NCI-H345 (cell line): ENCODE measurements at places on chromosomes 2 and 18.

DNA sequence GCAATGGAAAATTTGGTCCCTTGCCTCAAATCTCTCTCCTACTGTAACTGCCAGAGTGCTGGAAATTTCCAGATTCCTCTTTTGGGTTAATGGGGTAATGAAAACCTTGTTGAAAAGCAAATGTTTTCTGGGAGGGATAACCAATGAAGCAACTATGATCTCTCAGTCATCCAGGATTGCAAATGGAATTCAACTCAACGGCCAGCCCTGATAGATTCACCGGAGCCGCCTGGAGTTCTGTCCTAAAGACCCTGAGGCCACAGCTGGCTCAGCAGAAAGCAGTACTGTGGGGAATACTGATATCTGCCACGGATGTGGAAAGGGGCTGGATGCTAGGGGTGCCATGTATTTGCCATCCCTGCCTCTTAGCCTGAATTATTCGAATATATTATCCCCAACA, 167.8 kb downstream of the NRP2 start:
- no peak for DNase-seq

- no peak for DNase-seq
Observed at GRCh38 chr18:69763002-69763401, 184.7 kb downstream of the CD226 start.

DNA sequence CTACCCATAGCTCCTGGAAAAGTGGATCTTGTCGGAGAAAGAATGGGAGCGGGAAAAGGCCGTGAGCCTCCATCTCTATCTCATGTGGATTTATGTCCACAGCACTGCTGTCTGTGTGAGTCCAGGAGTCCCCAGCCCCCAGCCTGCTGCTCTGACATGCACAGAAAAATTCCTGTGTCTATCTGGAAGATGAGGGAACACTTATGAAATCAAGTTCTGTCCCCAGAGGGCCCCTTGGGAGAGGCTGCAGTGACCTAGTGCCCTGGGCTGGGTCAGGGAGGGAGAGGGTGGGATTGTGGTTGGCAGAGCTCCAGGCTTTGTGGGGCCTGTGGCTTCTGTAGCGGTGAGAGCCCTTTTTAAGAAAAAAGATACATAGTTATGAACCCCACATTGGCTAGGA, 37.6 kb downstream of the HJURP start:
- DNase-seq = no peak

GRCh38 chr18:79828258-79828657, 30.5 kb downstream of the KCNG2 start:
- no peak for DNase-seq

- no peak for DNase-seq
Observed at GRCh38 chr18:56977309-56977708, 169.6 kb upstream of the BOD1L2 start.

- DNase-seq = no peak
Observed at GRCh38 chr2:233643128-233643527, 6.9 kb downstream of the UGT1A10 start.

GRCh38 chr2:67232936-67233335, 164.2 kb upstream of the ETAA1 start:
- no peak for DNase-seq

DNA sequence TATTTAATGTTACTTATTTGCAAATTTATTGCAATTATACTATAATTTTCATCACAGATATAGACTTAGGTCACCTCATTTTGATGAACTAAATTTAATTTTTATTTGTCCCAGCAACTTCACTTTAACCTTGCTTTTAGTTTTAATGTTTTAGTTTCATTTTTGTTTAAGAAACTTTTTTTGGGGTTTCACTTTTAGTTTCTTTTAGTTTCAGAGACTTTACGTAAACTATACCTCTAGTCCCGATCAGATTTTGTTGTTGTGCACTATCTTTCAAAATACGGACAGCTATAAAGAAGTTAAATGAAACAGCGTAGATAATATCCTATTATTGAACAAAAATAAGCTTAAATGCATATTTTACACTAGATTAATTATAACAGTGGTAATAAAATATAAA, 460.5 kb downstream of the ERBB4 start:
- DNase-seq = no peak

GRCh38 chr18:75248426-75249174, 38.0 kb downstream of the TSHZ1 start:
- DNase-seq = no peak

DNA sequence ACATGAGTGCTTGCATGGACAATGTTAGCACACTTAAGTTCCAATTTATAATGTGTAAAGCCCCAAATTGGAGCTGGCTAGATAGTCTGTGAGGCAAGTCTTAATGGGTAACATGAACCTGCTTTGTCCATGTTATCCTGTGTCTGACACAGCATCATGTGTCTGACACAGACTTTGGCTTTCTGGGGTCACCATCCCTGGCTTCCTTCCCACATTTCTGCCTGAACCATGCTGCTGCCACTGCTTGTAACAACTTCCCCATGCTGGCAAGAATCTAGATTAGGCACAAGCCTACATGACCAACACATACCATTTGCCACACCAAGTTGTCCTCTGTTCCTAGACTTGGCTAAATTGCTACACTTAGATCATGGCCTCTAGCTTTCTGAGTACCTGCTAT, 49.8 kb upstream of the ZBTB7C start:
- no peak for DNase-seq

DNA sequence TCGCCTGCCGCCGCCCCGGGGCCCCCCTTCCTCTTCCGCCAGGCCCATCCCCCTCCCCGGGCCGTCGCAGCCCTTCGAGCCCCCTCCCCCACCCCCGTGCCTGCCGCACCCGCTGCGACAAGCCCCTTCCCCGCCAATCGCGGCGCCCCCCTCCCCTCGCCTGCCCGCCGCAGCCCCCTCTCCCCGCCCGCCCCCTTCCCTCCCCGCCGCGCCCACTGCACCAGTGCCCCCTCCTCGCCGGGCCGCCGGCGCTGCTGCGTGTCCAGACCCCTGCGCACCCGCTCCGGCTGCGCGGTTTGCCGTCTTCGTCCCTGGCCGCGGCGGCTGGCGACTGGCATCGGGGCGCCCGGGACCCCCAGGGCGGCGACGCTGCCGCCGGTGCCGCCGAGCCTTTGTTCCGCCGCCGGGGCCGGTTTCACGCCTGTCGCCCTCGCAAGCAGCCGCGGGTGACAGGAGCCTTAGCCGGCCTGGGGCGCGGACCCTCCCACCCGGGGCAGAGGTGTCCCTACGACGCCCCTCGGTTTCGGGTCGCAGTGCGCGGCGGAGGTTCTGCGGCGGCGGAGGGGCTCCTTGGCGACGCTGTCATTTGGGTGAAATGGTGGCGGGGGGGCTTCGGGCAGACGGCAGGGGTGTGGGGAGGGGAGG, 18.1 kb downstream of the GPC1 start:
- no peak for DNase-seq

DNA sequence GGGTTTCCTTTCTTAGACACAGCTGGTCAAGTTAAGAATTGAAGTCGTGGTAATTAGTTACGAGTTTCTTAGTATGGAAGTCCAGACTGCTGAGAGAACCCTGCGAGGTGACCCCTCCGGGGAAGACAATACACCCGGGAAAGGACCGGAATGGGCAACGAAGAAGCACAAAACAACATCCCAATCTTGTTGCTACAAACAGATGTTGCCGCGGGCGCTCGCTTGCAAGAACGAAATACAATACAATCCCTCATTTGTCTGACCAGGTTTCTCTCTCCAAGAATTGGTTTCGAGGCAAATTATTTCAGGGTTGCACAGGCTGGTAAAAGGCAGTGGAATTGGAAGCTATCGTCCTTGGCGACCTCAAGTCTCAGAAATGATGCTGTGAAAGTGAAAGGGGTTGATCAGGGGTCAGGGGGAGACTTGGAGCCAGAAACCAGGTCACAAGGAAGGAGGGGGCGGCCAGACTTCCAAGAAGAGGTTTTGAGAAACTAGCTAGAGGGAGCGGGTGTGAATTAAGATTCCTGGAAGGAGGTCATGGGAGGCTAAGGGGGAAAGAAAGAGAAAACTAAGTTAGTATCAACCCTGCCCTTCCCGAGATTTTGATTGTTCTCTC, 401.9 kb downstream of the HRH4 start:
- no peak for DNase-seq

DNA sequence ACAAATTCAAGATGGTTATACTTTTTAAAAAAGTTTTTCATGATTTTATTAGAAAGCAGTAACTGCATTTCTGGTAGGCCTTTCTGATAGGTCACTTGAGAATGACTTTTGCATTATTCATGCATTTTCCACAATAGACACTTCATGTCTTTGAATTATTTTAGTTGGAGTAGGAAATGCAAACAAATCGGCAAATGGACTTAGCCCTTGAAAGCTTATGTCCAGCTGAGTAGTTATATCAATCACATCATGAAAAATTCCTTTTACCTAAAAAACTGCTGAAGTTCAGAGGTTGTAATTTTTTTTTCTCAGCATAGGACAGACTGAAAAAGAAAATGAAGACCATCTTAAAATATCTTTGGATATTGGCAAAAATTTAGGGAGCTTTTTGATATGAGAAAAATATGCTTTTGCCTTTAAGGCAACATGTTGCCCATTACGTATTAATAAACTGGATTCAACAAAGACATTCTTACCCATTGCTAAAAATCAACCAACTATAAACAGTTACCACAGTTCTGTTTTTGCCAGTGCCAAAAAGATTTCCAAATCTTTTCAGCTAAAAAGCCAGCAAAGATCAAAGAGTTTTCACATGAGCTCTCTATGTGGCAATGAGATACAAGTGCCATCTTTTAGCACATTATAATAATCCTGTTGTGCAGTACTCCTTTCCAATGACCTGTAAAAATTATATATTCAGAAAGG, 45.5 kb upstream of the FRZB start:
- no peak for DNase-seq

DNA sequence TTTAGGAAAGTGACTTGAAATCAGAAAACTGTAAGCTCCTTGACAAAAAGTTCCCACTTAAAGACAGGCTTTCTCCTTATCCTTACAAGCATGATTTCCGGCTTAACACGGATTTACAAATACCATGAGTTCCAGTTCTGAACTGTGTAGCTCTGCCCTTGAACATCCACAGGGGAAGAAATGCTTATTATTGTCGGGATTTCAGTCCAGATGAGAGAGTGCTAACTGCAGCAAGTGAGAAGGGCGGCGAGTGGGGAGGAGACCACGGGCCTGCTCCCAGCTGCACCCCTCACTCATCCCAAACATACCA, 73.1 kb downstream of the LRRC30 start:
- no peak for DNase-seq

GRCh38 chr18:12308386-12309100, 502 bp downstream of the TUBB6 start:
- DNase-seq = no peak

DNA sequence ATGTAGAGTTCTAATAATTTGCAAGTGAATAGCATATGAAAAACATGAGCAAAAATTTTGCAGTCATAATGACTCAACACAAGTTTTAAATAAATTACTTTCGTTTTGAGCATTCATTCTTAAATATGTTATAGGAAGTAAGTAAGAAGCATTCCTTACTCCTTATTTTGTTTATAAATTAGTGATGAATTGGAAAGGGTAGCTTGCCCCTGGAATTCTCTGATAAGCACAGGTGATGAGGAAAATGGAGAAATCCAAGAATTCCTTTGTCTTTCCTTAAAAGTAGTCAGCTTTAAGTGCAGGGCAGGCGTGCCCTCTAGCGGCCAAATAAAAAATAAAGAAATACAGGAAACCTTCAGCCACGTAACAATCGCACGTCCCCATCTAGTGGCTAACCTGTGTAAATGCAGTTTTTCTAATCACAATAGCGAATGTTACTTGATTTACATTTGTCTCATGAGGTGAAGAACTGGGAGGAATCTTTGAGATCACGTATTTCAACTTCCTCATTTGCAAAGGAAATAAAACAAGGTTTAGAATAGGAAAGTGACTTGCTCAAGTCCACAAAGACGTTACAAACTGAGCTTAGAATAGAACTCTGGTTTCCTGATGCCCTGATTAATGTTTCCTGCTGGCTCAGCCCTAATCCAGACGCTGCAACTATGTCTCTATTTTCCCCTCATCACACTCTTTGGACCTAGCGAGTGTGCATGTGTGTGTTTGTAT, 47.2 kb upstream of the ZNG1B start:
- no peak for DNase-seq

GRCh38 chr2:82128051-82128450, 1823.5 kb upstream of the LRRTM1 start:
- DNase-seq = no peak

DNA sequence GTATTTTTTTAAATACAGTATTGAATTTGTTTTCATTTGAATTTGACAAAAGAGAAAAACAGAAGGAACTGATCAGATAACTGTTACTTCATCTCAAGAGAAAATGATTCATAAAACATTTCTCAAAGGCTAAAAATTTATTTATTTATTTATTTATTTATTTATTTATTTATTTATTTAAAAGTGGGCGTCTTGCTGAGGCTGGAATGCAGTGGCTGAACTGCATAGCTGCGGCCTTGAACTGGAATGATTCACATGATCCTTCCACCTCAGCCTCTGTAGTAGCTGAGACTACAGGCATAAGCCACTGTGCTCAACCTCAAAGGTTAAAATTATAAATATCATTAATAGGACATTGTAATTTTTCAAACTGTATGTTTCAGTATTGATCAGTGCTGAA, 4.5 kb upstream of the PUM2 start:
- DNase-seq = no peak

DNA sequence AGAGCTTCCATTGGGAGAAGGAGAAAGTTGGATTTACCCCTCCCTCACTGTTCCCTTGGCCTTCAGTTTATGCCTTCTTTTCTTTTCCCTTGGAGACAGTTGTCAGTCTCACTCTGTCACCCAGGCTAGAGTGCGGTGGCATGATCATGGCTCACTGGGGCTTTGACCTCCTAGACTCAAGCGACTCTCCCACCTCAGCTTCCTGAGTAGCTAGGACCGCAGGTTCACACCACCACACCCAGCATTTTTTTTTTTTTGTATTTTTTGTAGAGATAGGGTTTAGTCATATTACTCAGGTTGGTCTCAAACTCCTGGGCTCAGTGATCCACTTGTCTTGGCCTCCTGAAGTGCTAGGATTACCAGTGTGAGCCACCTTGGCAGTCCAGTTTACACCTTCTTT, 49.9 kb downstream of the SLC9A4 start:
- DNase-seq = no peak

DNA sequence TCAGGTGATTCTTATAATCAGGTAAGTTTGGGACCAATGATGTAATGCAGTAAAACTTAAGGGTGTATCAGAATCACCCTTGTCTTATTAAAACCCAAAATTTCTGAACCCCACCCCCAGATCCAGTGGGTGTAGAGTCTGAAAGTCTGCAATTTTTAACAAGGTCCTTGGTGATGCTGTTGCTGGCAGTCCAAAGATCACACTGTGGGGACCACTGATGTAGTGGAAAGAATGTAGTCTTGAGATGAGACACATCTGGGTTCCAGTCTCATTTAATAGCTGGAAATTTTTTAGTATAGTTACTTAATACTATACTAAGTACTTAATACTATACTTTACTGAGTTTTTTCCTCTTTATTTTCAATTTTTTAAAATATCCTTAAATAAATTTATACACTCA, 258.4 kb downstream of the PLCL1 start:
- no peak for DNase-seq

DNA sequence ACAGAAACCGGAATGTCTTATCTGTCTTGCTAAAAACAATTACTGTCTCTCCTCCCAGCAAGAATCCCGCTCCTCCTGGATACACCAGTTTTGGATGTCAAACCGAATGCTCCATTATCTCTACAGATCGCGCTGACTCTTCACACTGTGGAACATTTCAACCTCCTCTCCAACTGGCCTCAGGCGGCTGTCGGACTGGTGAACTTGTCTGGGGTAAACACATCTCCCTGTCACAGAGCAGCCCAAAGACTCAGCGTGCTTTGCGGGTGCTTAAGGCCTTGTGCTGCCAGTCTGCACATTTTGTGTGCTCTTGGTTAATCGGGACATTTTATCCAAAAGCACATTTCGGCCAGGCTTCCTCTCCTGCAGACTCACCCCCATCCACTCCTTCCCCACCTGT, 173.1 kb downstream of the ICOS start:
- DNase-seq = no peak
